ENCODE measurements at places on chromosomes 13 and 19. TPM values are rescaled to one million over a fixed set of nuclear protein-coding genes. Genes with fewer than 3 reads are reported as not detected.
A peak's percentile ranks its signal among the peaks of the same experiment; 100 is the strongest.

Gene ZNF560
- not detected for polyA plus RNA-seq

DNA sequence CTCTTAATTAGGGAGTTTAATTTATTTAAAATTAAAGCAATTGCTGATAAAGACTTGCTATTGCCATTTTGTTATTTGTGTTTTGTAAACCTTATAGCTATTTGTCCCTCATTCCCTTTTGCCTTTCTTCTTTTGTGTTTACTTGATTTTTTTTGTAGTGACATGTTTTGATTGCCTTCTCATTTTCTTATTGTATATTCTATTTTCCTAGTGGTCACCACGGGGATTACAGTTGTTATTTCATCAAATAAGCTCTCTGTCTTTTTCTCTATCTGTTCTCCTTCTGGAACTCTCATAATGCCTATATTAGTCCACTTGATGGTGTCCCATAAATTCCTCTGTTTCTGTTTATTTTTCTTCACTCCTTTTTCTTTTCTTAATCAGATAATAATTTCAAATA lies 64.4 kb upstream of the FRY start:
- DNase-seq = no peak

Gene CEACAM7
- polyA plus RNA-seq = 1,079 TPM

DNA sequence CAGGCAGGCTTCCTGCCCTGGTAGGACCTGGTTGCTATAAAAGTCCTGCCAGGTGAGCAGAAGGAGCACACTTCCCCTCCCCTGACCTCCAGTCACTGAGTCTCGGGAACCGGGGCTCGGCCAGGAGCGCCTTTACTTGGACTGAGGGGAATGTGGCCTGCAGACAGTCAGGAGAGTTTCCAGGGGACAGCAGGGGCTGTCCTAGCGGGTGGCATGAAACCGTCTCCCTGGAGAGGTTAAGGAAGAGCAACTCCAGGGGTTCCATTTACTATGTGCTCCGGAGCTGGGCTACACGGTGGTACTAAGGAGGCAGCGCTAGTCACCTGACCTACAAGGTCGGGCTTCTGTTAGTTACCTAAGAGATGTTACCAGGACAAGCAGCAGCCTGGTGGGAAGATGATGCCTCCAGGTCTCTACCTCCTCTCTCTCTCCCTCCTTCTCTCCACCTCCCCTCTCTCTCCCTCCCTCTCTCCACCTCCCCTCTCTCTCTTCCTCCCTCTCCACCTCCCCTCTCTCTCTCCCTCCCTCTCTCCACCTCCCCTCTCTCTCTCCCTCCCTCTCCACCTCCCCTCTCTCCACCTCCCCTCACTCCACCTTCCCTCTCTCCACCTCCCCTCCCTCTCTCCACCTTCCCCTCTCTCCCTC lies 4.1 kb upstream of the CNOT3 start:
- no peak for DNase-seq

DNA sequence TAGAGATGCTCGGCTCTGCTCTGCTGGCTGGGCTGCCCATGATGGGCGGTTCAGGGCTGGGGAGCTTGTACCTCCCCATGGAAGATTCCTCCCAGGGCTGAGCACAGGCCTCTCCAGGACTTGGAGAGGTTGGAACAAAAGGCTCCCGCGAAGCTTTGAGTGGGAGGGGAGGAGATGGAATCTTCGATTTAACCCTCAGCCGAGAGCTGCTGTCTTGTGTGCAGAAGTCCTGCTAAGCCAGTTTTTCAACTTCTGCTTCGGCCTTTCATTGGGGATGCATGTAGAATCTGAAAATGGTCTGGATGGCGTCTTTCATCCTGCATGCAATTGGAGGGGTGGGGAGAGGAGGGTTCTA lies 163.3 kb downstream of the KDM4B start:
- DNase-seq = no peak

Gene ZNF534
- not detected for polyA plus RNA-seq

- DNase-seq = no peak
Measured at GRCh38 chr19:4089400-4089908, 22.8 kb upstream of the ZBTB7A start.

- no peak for DNase-seq
Measured at GRCh38 chr13:113117335-113117872, 5.2 kb upstream of the F10 start.

Gene ETV2
- polyA plus RNA-seq = 2.0 TPM

GRCh38 chr19:33143897-33144405 lies 12.0 kb downstream of the WDR88 start:
- peak; percentile 84 for DNase-seq

Gene COL4A1
- polyA plus RNA-seq = 60.5 TPM

Gene TMEM259
- 25.9 TPM for polyA plus RNA-seq

Gene PCSK4
- polyA plus RNA-seq = 1.2 TPM

DNA sequence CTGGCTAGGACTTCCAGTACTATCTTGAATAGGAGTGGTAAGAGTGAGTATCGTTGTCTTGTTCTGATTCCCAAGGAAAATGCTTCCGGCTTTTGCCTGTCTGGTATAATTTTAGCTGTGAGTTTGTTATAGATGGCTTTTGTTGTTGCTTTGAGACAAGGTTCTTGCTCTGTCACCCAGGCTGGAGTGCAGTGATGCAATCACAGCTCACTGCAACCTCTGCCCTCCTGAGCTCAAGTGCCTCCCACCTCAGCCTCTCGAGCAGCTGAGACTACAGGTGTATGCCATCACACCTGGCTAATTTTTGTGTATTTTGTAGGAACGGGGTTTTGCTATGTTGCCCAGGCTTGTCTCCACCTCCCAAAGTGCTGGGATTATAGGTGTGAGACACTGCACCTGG lies 6.1 kb upstream of the ZNF543 start:
- no peak for DNase-seq

Gene CLDND2
- 0.35 TPM for polyA plus RNA-seq

DNA sequence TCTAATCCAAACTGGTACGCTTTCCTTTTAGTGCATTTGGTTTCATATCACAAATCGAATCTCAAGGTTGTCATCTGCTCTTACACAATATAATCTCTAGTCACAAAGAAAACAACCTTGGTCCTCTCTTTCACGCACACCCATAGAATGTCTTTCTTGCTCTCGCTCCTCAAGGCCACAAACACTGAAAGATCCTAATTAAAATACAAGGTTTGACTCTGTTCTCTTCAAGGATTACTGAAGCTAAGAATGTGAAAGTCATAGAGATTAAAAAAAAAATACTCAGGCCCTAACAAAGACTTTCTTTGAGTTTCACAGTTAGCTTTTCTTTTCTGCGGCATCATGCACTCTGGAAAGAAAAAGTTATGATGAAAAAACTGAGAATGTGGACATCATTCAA lies 891.5 kb downstream of the EFNB2 start:
- no peak for DNase-seq

DNA sequence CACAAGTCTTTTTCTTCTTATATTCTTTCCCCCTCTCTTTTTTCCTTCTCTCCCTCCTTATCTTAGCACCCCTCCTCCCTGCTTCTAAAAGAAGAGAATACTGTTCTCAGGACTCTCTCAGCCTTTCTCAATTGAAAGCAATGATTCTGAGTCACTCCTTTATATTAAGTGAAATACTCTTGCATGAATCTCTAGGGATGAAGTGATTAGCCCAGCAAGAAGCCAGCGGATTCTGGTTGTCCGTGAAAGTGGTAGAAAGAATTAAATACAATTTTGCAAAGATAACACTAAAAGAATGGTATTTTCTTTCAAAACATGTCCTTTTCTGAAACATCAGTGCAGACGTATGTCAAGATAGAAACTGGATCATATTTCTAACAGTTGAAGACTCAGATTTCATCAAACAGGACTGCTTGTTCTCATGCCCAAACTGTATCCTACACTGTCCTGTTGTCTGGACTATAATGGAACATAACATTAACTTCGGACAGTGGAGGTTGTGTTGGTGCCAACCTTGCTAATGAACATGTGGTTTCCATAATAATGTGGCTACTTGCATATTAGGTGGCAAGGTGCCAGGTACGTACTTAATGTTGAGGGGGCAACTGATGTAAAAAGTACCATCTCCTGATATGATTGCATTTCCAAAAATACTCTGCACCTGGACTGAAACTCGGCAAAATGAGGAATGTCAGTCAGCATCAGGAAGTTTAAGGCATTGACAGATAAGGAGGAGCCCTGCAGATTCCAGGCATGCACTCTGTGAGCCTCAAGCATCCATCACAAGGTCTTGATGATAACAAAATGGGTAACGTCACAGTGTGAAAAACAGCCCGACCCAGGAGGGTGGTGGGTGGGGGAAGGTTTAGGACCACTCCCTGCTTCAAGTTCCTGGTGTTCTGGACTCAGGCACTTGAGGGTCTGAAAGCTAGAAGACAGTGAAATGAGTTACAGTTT lies 357.2 kb downstream of the DLEU7 start:
- no peak for DNase-seq

DNA sequence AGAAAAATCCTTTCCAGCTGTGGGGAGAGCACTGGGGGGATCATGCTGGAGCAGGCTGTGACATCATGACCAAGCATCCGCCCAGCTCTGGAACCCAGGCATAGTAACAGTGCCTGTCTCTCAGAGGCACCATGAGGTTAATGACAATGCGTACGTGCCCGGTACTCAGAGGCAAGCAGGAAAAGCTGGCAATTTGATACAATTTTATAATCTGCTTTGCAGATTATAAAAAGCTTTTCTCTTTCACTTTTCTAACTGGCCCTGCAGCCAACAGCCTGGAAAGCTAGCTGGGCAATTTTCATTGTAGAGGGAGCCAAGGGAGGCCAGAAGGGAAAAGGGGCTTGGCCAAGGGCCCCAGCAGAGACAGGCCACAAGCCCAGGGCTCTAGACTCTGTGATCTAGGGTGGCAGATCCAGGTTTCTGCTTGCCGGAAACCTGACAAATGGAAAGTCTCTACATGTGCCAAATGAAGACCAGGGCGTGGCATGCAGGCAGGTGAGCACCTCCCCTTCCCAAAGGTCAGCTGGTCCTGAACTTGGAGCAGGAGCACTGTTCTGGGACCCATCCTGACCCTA lies 22.7 kb downstream of the VRK3 start:
- no peak for DNase-seq

GRCh38 chr19:13781547-13781946 lies 7.3 kb downstream of the C19orf53 start:
- DNase-seq = peak; percentile 94

- peak; percentile 77 for DNase-seq
Measured at GRCh38 chr19:51531349-51532315, at the start of gene SIGLEC6. Gene SIGLEC6 (minus strand): TSS chr19:51531670. CDS start chr19:51531648, 22 bp downstream.

DNA sequence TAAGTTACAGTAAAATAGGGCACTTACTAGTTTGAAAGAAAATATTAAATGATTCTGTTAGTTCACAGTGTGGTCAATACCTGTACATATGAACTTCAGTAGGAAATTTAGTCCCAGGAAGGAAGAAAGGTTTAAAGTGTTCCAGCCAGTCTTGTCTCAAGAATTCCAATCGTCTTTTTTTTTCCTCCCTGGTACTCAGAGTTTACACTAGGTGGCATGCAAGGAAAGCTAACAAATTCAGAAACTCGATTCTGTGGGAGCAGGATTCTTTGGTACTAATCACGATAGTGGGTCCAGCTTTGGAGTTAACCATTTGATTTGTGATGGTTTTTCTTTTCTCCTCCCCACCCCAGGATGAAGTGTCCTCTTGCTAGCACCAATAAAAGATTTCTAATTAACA lies 43.6 kb downstream of the POLR1D start:
- DNase-seq = no peak

- DNase-seq = no peak
Measured at GRCh38 chr13:59666504-59666903, 497.2 kb downstream of the DIAPH3 start.

Gene OR10H5
- polyA plus RNA-seq = not detected

GRCh38 chr19:1471010-1471514 lies 8.0 kb downstream of the C19orf25 start:
- no peak for DNase-seq

DNA sequence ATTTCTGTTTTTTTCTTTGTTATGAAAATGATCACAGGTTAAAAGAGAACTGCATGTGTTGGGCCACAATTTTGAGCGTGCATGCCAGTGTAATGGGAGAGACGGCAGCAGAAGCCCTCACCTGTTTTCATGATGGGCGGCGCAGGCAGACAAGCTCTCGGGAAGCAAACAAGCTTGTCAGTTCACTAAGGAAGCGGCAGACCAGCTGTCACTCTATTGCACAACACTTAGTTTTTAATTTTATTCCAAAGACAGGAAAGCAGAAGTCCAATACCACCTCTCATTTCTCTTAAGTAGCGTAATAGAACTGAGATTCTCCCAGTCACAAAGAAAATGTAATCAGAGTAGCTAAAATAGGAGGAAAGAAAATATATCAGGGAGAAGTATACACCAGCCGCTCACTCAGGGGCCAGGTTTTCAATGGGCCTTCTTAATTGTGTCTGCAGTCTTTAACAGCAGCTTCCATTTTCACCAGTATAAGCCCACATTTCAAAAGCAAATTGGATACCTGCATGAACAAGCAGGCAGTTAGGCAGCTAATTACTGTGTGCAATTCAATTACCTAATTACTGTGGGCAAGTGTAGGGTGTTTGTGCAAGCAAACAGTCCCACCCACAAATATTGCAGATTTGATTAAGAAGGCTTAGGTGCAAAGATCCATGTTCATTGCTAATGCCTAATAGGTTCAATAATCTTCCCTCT lies 711.4 kb downstream of the DIAPH3 start:
- no peak for DNase-seq

GRCh38 chr19:50493171-50493570 lies 16.5 kb upstream of the GARIN5A start:
- DNase-seq = peak; percentile 28

GRCh38 chr19:30222992-30223865 lies 149.0 kb upstream of the ZNF536 start:
- DNase-seq = peak; percentile 48

Gene SELENOV
- not detected for polyA plus RNA-seq

- DNase-seq = no peak
Measured at GRCh38 chr19:39754971-39755370, 17.1 kb upstream of the CLC start.

Measured in sigmoid colon (tissue), 7 donors.